ENCODE measurements at places on chromosomes 7 and 10.

DNA sequence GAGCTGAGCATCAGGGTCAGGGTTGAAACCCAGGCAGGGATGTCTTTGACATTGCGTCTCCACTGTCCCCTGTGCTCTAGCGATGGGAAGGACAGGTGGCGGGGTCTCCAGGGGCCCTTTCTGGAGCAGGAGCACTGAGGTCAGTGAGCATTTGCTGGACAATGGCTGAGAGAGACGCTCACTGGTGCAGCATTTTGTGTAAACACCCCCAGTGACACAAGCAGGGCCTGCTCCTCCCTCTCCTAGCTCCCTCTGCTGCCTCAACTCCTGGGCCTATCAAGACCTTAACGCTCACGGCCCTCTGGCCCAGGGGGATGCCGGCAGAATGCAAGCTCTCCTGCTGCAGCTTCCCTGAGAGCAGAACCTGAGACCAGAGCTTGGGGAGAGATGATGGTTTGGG is 17.4 kb upstream of the INMT start:
- DNase-seq = no peak

GRCh38 chr7:99465421-99465768 is 572 bp downstream of the ATP5MF start:
- DNase-seq = no peak

DNA sequence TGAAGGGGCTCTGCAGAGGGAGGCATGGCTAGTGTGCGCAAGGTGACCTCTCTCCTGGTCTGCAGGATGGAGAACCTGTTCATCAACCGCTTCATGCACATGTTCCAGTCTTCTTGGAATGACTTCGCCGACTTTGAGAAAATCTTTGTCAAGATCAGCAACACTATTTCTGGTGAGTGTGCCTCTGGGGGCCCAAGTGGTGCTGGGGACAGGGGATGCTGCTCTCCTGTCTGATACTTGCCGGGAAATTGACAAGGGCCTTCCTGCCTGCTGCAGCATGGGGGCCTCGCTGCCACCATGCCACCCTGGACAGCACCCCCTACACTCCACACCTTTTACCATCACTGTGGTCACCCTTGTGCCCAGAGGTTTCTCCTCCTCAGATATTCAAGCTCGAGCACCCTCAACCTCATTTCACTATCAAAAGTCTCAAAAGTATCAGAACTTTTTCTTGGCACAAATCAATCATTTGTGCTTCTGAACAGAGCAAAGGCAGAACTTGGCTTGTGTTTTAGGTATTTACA is 50.0 kb downstream of the ALOX5 start:
- no peak for DNase-seq

GRCh38 chr7:88216276-88216675 is 3.6 kb downstream of the SRI start:
- DNase-seq = no peak

GRCh38 chr7:82975811-82976468 is 186.7 kb downstream of the PCLO start:
- DNase-seq = no peak

DNA sequence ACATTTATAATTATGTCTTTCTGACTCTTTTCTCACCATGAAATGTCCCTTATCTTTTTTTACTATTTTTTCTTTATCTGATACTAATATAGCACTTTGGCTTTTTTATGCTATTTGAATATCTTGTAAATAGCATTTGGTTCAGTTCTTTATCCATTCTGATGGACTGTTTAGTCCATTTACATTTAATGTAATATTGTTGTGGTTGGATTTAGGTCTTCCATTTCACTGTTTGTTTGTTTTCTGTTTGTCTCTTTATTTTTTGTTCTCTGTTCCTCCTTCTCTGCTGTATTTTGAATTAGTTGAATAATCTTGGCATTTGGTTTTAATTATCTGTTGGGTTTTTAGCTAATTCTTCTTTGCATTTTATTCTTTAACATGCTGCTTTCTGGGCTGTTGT is 89.8 kb downstream of the ANKIB1 start:
- no peak for DNase-seq

DNA sequence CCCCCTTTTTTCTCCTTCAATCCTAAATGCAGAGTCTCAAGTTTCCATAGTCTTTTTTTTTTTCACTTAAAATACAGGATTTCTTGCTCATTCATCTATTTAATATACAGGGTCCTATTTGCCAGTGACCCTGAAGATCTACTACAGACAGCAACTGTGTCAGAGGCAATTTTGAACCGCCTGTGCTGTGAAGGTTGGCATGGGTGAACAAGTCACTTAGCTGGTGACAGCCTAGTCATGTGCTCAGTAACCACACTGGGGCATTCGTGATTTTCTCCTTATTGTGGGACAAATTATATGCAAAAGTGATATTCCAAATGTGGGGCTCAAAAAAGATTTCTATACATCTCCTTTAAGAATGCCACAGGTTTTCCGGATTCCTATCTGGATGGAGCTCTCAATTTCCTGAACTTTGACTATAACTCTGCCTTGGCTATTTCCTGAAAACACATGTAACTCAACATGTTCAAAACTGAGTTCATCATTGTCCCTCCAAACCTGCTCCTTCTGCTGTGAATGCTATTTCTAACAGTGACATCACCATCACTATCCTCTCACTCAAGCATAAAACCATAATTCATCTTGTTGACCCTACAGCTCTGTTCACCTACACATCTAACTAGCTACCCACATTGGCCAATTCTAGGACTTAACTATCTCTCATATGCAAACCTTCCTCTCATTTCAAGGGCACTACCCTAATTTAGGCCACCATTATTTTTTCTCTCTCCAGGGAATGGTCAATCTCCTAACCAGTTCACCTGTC is 36.7 kb downstream of the CDK6 start:
- DNase-seq = no peak

- no peak for DNase-seq
These were observed 64.4 kb downstream of the VSTM4 start for GRCh38 chr10:49050906-49051305.

DNA sequence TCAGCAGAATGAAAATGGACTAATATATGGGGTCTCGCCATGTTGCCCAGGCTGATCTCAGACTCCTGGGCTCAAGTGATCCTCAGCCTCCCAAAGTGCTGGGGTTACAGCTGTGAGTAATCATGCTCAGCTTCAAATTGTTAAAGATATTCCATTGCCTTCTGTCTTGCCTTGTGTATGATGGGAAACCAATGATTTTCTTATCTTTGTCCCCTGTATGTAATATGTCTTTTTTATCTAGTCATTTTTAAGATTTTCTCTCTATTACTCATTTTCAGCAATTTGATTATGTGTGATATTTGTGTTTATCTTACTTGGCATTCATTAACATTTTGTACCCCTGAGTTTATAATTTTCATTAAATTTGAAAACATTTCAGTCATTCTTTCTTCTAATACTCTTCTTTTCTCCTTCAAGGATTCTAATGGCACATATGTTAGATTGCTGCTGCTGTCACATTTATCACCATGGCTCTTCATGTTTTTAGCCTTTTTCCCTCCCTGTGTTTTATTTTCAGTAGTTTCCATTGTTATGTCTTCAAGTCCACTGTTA is 12.6 kb downstream of the LYZL1 start:
- no peak for DNase-seq

GRCh38 chr7:153939177-153939576 is 113.0 kb upstream of the DPP6 start:
- DNase-seq = no peak

DNA sequence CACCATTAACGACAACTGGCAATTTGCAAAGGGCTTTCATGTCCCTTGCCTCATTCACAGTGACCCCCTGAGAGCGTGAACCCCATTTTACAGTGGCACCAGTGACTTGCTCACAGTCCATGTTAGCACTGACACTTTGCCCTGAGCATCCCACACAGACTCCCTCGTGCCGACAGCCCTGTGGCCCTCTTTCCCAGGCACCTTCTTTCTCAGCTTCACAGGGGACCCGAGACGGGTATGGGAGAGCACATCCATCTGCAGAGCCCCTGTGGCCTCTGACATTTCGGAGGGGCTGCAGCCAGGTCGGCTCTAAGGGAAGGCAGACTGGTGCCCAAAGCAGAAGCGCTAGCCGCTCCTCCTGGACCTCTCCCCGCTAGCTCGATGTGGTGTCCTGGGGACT is 10.8 kb downstream of the LOXL4 start:
- DNase-seq = no peak

GRCh38 chr7:111855161-111855841 is 293.0 kb upstream of the IMMP2L start:
- no peak for DNase-seq
